ENCODE measurements at places on chromosomes 1 and 21.

DNA sequence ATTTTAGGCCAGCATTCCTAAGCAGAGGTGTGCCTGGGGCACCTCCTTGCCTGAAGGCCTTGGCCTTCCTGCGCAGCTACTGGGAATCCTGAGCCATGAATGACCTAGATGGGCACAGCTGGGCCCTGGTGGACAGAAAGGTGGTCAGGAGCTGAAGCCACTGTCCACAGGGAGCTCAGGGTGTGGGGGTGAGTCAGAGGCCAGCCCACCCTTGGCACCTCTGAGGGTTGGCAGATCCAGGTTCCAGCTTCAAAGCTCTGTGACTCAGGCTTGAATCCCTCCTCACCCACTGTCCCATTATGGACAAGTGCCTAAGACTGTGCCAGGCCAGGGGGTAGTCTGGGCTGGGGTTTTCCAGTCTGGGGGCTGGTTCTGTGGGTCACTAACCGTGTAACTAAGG is 6.4 kb upstream of the EDN2 start:
- DNase-seq, result no peak

DNA sequence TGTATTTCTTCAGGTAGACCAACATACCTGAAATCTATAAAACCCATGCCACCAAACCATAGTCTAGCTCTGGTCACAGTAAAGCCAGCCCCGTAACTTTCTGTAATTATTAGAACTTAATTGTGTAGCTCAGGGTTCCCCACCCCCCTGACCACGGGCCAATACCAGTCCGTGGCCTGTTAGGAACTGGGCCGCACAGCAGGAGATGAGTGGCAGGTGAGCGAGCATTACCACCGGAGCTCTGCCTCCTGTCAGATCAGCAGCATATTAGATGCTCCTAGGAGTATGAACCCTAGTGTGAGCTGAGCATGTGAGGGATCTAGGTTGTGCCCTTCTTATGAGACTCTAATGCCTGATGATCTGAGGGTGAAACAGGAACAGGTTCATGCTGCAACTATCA is 14.6 kb downstream of the TENT5C start:
- DNase-seq, result no peak

DNA sequence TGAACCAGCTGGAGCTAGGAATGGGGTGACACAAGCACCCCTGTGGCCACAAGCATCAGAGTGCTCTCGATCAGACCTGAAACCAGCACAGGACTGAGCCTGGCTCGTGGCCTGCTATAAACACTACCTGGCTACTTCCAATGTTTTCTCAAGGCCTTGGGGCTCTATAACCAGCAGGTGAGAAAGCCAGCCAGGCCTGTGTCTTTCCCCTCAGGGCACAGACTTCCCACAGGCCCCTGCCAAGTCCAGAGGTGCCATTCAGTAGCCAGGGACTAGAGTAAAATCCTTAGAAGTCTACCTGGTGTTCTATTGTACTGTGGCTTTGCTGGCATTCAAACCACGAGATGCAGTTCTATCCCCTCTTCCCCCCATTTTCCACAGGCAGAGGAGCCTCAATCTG is 22.6 kb downstream of the OR2G3 start:
- DNase-seq, result no peak

- DNase-seq, result no peak
Observed at GRCh38 chr1:87024936-87025540, 110.6 kb downstream of the HS2ST1 start.

- DNase-seq, result no peak
Observed at GRCh38 chr21:15701830-15702229, 28.0 kb upstream of the USP25 start.

DNA sequence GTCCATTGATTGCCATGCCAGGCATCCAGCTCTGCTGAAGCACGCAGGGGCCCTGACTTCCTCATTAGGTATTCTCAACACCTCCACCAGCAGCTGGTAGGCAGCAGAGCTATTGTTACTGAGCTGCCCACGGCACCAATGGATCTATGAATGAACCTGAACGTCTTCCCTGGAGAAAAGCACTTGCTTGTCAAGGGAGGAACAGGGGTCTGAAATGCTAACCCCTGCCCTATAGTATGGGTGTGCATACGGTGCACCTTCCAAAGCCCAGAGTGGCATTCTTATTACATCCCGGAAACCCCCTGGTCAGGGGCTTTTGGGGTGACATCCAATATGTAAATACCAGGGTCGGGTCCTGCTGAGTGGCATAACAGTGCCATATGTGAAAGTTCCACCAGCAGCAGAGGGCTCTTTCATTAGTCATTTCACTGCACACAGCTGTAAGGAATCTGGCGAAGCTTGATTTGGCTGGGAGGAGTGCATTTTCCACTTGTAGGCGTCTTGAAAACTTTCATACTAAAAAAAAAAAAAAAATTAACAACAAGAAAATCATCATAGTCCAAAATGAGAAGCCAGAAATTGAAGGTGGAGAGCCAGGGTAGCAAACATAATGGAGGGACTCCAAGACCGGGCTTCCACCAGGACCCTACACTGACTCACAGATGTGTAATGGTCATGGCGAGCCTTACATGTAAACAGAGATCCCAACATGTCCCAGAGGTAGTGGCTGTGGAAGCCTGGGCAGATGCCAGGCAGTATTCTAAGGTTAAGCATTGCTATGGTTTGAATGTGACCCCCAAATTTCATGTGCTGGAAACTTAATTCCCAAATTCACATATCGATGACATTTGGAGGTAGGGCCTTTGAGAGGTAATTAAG is 58.8 kb upstream of the PRDX6 start:
- DNase-seq, result no peak

GRCh38 chr21:34144224-34144623 is 70.8 kb downstream of the MRPS6 start:
- no peak for DNase-seq

- peak; percentile 61 for DNase-seq
Observed at GRCh38 chr1:153465811-153466636, 5.6 kb upstream of the S100A7 start.

- no peak for DNase-seq
Observed at GRCh38 chr1:199733125-199733524, 294.4 kb upstream of the NR5A2 start.

GRCh38 chr1:22636353-22636752 is at the start of gene C1QA:
Gene C1QA, plus strand, starts transcription at chr1:22636628. Its CDS starts 989 bp downstream, at chr1:22637617.
- DNase-seq, result no peak

DNA sequence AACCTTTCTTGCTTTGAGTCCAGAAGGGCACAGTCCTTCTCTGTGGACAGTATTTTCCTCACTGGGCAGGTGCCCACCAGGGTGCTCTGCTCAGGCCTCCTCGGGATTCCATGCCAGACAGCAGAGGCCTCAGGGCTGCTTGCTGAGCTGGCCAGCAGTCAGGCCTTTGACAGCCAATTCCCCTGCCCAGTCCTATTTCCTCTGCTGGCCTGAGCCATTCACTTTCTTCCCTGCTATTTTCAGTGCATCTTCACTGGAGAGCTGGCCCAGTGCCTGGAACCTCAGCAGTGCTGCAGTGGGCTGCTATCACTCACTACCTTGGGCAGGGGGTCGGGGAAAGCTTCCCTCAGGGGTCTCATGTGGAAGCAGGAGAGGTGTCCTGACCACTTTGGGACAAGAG is 33.2 kb downstream of the KCNA10 start:
- no peak for DNase-seq

DNA sequence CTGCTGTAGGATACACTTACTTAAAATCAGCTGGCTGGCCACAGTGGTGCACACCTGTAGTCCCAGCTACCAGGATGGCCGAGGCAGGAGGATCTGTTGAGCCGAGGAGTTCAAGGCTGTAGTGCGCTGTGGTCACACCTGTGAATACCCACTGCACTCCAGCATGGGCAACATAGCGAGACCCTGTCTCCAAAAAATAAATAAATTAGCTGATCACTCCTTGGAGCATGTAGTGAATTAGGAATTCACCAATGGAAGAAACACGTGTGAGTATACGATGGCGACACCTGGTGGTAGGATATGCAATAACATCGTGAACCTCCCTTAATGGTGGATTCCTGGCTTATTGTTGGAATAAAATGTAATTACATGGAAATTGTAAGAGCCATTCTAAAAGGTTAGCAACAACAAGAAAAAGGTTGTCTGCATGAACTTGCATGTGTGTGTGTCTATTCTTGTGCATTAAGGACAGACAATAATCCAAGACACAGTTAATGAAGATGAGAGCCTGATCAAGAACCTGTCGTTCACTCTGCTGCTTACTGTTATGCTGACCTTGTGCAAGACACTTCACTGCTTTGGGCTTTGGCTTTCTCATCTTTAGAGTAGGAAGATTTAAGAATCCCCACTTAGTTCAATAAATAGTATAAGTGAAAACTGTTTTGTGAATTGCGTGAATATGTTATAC is 38.6 kb upstream of the COX20 start:
- no peak for DNase-seq

DNA sequence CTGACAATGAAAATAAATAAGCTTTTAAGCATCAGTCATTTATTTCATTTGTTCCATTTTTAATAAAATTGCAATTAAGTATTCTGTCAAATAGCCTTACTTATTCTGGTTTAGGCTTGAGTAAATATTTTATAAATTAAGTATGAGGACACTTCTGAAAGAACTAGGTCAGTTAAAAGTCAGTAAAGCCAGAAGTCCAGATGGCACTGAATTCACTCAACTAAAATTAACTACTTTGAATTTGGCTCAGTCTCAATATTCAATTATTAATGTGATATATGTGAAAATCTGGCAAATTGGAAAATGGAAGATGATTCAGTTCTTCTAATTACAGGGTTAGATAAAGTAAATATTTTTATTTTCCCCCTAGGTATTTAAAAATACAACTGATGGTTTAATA is 174.2 kb downstream of the BRINP3 start:
- no peak for DNase-seq

- no peak for DNase-seq
Observed at GRCh38 chr1:185039726-185040407, 5.5 kb upstream of the RNF2 start.

- no peak for DNase-seq
Observed at GRCh38 chr21:14115646-14116045, 95.1 kb downstream of the LIPI start.

- no peak for DNase-seq
Observed at GRCh38 chr1:157047062-157047410, 1.5 kb upstream of the ARHGEF11 start.

DNA sequence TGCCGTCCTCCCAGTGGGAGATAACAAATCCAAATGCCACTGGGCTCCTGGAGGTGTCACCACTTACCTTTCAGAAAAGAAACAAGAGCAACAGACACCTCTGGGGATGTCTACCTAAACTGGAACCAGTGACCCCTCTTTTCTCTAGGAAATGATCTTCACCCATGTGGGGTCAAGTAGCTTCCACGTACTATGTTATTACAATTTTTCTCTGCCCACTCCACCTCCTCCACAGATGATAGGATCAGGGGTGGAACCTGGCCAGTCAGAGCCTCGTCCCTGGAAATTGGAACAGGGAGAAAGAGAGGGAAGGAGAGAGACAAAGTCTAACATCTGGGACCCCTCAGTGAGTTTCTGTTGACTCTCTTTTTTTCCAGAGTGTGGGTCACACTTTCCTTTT is 50.1 kb downstream of the H3-3A start:
- DNase-seq, result no peak

- DNase-seq, result no peak
Observed at GRCh38 chr1:219144658-219145315, 28.9 kb upstream of the LYPLAL1 start.

DNA sequence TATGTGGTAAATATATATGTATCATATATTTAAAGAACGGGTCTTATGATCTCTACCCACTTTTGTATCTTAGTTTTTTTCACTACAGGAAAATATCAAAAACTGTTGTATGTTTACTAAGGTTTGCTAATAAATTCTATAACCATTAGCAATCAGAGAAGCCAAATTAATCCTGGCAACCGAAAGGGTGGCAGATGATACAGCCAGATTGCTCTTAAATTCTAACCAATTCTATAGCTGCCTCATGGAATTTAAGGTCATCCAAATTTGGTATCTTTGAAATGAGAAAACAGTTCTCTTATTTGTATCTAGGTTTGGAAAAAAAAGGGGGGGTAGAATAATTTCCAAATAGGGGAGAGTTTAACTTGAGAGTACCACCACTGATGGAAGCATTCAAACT is 591.2 kb downstream of the SMYD3 start:
- DNase-seq, result no peak

GRCh38 chr1:70504176-70504820 is 93.2 kb downstream of the CTH start:
- no peak for DNase-seq

DNA sequence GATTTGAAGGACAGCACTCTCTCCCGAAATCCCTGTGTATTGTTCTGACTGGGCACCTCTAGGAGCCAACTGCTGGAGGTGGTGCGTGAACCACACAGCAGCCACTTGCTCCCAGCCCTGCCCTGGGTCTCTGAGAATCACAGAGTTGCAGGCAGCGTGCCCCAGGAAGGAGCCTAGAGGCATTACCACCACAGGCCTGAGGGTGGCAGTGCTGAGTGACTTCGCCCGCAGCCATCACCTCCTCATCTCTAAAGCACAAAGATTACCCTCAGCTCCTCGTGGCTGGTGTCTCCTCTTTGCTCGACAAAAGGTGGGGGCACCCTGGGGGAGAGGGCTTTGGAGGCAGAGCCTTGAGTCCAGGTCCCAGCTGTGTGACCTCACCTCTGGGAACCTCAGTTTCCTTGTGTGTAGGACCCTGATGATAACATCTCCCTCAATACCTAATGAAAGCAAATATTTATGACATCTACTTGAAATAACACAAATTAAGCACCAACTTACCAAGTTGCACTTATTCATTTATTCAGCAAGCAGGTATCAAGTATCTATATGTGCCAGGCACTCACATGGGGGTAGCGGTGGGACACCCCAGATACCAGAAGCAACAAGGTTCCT is 86.3 kb downstream of the VWA5B1 start:
- DNase-seq, result peak; percentile 66

DNA sequence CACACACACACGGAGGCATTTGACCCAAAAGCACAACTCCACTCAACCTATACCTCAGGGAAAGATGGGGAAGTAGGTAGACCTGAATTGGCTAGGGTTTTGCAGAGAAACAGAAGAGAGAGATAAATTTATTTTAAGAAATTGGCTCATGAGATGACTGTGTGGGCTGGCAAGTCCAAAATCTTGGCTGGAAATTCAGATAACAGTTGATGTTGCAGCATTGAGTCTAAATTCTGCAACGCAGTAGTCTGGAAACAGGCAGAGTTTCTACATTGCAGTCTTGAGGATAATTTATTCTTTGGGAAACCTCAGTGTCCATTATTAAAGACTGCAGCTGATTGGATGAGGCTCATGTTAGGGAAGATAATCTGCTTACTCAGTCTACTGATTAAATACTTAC is 4.3 kb upstream of the LCE2B start:
- no peak for DNase-seq

DNA sequence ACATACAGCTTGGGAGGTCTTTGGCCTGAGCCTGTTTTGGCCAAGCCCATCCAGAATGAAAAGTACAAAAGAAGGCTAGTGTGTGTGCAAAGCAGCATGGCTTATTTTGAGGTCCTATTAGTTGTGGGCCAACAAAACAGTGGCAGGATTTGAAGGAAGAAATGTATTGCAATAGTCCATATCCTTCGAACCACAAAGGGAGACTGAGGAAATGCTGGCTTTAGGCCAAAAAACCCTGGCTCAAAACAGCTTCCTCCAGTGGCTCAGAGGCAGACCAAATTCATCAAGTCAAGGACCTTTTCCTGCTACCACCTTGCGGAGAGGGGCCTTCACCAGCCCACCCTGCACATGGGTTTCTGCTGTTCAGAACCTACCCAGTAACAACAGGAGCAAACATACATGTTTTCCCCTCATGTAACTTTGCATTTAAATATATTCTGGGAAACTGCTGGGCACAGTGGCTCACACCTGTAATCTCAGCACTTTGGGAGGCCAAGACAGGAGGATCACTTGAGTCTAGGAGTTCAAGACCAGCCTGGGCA is 43.3 kb downstream of the VPS26C start:
- DNase-seq, result no peak

- no peak for DNase-seq
Observed at GRCh38 chr1:160578525-160579191, 638 bp downstream of the CD84 start.

Data from 8988T (cell line).